ENCODE measurements at places on chromosomes 6 and 20.

DNA sequence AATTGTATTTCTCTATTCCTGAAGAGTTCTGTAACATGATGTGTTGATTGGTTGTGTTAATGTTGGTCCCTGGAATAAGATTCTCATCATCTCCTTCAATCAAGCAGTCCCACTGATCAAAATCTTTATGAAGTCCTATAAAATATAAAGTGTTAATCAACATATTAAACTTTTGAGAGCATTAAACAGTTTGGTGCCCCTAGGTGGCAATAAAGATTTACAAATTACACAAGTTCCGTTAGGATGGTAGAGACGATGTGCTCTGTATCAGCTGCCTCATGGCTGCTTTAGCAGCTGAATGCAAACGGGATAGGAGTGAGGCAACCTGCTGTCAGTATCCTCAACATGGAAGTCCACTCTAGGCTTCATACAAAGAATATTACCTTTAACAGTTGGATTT is 16.9 kb downstream of the TDRD6 start:
- DNase-seq, result peak; percentile 20

GRCh38 chr20:24423390-24424313 is 45.8 kb upstream of the SYNDIG1 start:
- no peak for DNase-seq

DNA sequence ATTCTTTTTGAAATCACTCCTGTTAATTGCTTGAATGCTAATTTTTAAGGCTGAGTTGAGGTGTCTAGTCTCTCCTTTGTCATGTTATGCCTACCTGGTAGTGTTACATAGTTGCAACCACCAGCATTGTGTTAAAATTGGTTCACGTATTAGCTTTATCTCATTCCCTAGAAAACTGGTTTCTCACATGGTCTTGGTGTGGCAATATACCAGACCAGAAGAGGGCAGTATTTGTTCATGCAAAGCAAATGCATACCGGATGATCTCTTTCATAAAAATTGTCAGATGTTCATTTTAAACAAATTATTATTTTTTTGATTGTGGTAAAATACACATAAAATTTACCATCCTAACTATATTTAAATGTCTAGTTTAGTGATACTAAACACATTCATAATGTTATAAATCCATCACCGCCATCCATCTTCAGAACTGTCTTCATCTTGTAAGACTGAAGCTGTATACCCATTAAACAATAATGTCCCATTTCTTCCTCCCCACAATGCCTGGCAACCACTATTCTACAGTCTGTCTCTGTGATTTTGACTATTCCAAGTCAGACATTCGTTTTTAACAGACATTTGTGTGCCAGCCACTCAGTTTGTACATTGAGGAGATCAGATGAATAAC is 92.8 kb downstream of the ATRN start:
- DNase-seq, result peak; percentile 14

DNA sequence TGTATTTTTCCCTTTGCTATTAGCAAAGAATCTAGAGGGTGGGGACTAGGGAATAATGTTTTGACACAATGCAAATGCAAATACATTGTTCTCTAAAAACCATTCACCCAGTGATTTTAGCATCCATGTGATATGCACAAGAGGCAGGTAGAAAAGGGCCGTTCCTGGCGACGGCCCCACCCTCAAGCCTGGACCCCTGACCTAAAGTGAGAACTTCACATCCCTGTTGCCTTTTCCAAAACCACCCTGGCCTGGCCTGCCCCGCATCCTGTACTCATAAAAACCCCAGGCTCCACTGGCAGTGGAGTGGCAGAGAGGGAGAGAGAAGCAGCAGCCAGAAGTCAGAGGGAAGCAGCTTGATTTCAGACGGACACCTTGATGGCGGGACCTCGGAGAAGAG is 48.5 kb downstream of the MAP1LC3A start:
- no peak for DNase-seq

DNA sequence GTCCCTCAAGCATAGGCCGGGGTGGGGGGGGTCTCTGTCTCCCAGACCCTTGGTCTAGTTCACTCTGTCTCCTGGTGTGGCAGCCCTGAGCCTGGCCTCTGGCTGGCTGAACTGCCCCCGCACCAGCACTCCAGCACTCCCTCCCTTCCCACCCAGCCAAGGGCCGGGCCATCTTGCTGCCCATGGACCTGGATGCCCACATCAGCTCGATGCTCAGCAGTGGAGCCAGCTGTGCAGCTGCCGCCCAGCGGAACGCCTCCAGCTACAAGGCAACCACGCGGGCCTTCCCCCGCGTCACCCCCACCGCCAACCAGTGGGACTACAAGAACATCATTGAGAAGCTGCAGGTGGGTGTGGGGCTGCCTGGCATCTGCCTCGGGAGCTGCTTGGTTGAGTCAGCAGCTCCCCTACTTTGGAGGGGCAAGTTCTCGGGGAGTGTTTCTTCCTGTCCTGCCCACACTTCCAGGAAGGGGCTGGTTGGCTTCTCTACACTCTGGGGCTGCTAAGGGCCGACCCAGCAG is 28.4 kb downstream of the UQCC2 start:
- no peak for DNase-seq

- DNase-seq, result no peak
Observed at GRCh38 chr6:16770701-16771569, 9.7 kb upstream of the ATXN1 start.

- DNase-seq, result peak; percentile 31
Observed at GRCh38 chr6:53581856-53582255, 37.0 kb upstream of the GCLC start.

DNA sequence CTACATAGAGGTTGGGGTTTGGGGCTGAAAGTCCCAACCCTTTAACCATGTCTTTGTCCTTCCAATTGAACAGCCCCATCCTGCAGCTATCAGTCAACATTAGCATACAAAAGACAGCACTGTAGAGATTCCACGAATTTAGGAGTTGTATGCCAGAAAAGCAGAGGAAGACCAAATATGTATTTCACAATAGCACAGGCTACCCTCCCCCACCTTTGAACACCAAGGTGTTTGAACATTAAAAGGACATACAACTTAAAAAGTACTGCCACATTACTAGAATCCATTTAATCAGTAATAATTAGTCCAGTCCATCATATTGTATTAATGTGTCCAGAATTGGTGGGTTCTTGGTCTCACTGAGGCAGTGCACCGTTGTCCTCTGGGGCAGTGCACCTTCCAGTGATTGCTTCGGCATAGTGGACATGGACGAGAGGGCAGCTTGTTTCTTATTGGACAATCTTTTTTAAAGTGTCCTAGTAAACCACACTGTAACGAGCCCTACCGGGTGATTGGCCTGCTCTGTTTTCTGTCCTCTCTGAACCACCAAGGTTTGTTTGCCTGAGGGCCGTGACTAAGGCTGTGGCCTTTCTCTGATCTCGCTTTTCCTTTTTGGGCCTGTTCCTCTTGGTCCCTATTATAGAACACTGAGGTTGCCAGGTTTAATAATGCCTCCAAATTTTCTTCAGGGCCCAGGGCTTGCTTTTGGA is 36.4 kb downstream of the GSTA4 start:
- no peak for DNase-seq

- no peak for DNase-seq
Observed at GRCh38 chr20:56249244-56249955, 868 bp downstream of the MC3R start.

DNA sequence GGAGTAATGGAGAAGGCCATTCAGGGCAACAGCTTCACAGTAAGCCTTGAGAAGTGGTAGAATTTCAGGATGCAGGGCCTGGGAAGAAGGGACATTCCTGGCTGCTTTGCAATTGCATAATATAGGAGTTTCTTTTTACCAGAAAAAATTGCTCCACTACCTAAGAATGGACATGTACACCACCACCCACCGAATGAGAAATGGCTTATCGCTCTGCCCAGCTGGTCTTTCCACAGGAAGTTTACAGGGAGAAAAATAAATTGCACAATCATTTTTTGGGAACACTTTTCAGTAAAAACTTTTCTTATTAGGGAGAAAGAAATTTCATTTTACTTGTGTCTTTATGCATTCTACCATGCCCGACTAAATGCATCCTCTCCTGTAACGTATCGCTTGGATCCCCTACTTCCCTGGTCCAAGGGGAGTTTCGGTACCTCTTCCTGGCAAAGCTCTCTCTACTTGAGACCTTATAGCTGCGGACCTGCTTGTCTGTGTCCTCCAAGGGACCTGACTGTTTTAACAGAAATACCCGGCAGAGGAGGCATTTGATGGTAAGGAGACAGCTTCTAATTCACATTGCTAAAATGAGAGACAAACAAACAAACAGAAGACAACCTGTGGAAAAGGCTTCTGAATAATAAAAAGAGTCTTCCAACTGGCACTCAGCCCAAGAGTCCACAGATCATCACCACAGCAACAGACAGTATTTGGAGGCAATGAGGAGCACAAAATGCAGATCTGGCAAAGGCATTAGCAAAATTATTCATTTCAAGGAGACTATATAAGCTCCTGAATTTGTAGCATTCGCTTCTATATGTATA is 54.2 kb downstream of the MAP3K5 start:
- no peak for DNase-seq

DNA sequence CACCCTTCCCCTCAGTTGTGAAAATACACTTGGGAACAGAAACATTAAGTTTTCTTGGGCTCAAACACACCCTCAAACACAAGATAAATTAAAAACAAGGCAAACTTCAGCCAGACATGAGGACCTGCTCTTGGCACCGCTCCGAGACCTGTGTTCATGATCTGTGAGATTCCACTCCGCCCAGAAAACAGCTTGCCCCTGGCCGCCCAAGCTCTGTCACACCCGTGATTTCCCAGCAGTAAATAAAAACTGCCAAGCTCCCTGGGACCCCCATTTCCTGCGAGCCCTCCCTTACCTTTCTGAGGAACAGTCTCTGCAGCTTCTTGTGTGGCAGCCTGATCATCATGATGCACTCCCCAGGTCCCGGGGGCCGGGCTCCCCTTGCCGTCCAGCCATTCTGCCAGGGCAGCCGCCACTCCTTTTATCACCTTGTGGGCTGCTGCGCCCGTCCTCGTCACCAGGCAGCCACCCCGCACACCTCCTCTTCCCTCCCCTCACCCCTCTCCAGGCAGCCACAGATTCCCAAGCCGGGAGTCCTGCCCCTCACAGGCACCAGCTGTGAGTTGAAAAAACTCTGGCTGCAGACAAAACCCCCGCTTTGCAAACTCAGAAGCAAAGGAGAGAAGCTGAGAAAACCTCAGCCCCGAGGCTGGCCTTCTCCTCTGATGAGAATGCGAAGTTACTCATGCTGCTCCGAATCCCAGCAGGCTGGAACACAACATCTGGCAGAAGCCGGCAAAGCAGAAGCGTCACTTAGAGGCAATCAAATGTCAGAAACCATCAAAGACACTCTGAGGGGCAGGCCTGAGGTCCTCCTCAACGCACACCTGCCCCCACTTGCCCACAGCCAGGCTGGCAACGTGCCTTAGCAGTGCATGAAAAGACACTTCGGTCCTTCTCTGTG is 130.4 kb upstream of the RPS6KA2 start:
- DNase-seq, result peak; percentile 54

DNA sequence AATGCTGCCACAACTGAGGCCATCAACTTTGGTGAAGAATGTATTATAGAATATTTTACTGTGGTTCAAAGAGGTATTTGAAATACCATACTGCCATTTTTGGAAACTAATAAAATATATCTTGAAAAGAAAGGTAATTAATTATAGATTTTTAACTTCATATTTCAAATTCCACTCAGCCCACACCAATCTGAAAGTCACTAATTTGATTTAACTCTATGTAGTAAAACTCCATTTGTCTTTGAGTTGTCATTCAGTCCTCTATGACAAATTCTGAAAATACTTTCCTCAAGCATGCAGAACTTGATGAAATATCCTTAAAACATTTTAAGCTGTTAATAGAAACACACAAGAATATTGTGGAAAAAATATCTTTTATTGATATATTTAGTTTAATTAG is 1196.7 kb upstream of the CITED2 start:
- no peak for DNase-seq

DNA sequence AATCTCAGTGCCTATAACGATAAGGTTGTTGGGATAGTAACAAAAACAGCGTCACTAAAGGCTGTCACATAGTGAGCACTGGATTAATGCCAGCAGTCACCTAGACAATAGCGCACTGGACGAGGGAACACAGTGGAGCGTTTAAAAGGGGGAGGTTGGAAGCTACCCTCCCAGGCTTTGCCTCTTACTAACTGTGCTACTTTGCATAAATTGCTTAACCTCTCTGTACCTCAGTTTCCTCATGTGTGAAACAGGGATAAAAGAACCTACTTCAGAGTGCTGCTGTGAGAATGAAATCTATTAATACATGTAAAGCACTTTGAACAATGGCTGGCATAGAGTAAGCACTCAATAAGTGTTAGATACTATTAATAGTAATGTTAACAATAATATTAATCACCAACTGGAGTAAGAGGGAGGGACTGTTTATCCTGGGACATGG is 10.5 kb downstream of the BCL2L1 start:
- no peak for DNase-seq

DNA sequence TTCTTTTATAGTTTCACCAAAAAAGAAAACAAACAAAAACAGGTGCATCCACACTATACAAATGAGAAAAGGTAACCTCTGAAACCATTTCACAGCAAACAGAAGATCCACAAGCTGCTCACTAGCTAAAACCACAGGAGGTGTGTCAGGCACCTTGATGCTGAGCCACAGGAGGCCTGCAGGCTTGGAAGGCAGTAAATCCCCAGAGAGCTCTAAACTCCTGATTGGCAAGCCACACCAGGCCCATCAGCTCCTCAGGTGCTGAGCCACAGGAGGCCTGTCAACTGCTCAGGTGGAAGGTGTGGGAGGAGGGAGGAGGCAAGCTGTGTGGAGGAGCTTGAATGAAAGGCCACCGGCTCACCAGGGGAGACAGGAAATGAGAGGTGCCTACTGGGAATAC is 273.0 kb downstream of the PKHD1 start:
- DNase-seq, result no peak

- DNase-seq, result no peak
Observed at GRCh38 chr6:45148711-45149341, 179.3 kb upstream of the RUNX2 start.

DNA sequence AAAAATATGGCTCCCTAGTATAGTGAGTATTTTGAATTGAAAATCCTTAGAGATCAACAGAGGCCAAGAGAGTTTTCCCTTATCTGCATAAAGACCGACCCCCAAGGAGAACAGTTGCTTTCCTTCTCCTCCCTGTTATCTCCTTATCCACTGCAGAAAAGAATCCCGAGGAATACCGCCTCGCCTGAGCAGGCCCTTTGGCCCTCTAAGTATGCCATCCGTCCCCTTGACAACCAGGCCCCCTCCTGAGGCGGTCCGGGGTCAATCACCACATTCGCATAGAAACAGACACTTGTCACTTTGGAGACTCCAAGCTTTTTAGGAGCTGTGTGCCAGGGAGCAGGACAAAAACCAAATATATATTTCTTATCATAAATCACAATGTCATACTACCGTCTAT is 15.9 kb upstream of the GGTLC1 start:
- DNase-seq, result no peak

- DNase-seq, result no peak
Observed at GRCh38 chr20:45998761-45999160, 9.9 kb upstream of the MMP9 start.

- DNase-seq, result no peak
Observed at GRCh38 chr20:49032455-49032854, 13.7 kb upstream of the CSE1L start.
